Stimulated activated CD4-positive, alpha-beta T cell treated with anti-CD3 and anti-CD28 coated beads, Interleukin-15, amount 100 ng/mL, for 48 hours (primary cell): ENCODE measurements at places on chromosomes 1 and 21.

- no peak for DNase-seq
Observed at GRCh38 chr1:65141394-65141793, 6.6 kb upstream of the AK4 start.

DNA sequence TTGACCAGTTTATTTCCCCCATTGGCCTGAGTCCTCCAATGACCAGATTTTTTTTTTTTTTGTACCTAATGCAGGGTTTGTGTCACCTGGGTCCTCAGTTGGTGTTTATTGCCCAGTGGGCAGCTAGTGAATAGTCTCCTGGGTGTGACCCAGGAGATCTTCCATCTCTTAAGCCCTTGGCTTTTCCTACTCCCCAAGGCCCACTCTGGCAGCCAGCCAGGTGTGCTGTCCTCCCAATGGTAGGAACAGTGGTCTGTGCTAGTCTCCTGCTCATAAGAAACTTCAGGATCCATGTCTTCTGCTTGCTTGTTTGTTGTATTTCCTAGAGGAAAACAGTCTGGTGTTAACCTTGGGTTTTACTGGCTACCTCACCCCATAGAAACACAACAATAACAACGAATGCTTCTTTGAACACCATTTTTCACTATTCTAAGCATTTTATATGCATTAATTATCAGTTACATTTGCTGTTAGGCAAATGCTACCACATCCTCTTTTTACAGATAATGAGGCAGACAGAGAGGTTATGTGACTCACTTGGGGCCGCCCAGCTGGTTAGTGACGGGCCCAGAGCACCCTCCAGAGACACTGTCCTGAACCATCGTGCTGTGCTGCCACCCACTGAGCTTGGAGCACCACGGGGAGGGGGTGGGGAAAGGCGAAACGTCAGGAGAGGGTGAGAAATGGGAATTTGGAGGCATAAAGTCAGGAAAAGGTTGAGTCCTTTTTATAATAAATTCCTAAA lies 107.5 kb downstream of the HIVEP3 start:
- DNase-seq, result peak; percentile 37

GRCh38 chr21:38680401-38680800 lies 125.3 kb upstream of the ETS2 start:
- no peak for DNase-seq

DNA sequence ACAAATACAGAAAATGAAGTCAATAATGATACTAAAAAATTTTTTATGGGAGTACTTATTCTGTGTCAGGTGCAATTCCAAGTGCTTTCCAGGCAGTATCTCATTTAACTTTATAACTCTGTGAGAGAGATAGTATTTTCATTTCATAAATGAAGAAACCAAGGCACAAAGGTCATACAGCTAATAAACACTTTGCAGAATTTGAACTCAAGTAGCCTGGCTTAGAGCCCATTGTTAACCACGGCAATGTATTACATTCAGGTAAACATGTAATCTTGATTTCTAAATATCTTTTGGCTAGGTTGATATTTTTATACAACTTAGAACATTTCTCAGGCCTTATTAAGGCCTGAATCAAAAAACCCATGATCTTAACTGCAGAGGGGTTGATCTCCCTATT lies 28.9 kb upstream of the PKN2 start:
- DNase-seq, result no peak

- peak; percentile 16 for DNase-seq
Observed at GRCh38 chr21:46457801-46458314, 833 bp upstream of the DIP2A start.

DNA sequence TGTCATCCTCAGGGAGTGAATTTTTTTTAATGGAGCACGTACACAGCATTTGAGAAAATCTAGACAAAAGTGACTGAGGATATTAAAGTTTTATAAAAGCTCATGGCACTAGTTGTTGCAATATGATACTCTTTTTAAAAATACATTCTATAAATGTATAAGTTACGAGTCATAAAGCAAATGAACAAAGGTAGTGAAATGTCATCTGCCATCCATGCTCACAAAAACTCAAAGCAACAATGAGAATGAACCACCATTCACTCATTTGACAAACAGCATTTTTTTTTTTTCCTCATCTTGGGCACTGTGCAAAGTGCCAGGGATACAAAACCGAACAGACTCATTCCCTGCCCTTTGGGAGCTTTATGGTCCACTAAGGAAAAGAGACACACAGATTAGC lies 38.7 kb downstream of the GPR137B start:
- DNase-seq, result no peak

DNA sequence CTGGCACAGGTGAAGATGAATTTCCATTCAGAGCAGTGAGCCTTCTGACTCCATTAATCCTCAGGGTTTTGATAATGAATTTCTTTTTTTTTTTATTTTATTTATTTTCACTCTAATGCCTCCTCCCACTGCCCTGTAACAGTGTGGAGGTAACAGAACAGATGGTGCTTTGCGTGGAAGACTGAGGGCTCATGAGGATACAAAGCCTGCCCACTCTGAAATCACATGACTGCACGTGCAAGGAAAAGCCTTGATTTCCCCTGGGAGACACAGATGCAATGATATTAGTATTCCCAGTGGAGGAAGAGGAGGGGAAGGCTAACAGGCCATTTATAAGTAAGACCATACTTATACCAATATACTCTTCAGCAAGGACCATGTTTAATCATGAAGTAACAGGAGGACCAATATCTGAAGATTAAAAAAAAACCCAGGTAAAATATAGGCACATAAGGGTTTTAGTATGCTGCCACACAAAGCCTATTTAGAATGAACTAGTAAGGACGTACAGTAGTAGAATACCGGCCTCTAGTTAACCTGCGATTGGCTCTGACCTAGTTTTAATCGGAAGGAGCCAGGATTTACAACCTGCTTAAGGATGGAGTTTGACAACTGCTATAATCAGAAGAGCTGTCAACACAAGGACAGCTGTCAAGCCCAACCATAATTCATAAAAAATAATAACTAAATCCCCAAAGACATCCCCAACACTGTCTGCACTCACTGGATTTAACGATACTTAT lies 69.6 kb downstream of the LHX4 start:
- DNase-seq, result no peak

- no peak for DNase-seq
Observed at GRCh38 chr21:41367301-41367944, 5.6 kb downstream of the MX2 start.

DNA sequence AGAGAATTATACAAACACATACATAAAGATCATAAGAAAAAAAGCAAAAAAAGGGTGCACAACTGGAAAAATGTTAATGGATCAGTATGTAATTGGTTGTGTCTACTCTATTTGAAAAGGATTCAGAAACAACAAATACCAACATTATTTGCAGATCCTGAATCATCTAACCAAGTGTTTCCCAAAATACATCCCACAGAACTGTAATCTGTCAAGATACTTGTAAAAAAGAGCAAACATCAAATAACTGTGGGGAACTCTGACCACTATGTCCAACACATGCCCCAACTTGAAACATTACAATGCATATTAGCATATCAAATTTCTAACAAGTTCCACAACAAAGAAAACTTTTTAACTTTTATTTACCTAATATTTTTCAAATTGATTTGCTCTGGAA lies 22.6 kb downstream of the ANKRD13C start:
- no peak for DNase-seq

DNA sequence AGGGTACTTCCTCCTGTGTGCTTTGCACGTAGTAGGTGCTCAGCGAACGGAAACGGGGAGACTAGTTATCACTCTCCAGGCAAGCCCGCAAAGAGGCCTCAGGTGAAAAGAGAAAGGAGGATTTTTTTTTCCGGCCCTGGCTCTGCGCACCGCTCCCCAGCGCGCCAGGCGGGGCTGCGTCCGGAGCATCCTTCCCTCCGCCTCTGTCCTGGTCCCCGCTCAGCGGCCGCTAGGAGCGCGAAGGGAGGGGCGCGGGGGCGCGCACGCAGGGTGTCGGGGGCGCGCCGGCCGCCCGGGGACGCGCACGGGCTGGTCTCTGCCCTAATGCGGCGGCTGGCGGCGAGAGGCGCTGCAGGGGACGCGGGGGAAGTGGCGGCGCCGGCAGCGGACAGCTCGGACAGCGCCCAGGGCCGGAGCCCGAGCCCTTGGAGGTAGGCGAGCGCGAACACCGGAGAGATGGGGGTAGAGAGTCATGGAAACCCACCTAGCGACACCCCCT lies 42.3 kb upstream of the NFASC start:
- DNase-seq, result peak; percentile 49

- DNase-seq, result no peak
Observed at GRCh38 chr21:32795376-32795775, 23.8 kb upstream of the PAXBP1 start.

- no peak for DNase-seq
Observed at GRCh38 chr1:7110321-7110720, 325.1 kb downstream of the CAMTA1 start.

GRCh38 chr1:55584526-55585401 lies 369.6 kb upstream of the USP24 start:
- no peak for DNase-seq

- no peak for DNase-seq
Observed at GRCh38 chr21:36615274-36615964, 83.5 kb upstream of the SIM2 start.

GRCh38 chr1:15441247-15441646 lies 3.0 kb downstream of the CTRC start:
- DNase-seq, result no peak

GRCh38 chr1:162678439-162678838 lies 46.2 kb downstream of the DDR2 start:
- DNase-seq, result no peak
